ENCODE measurements at places on chromosomes 3 and 15.
A peak's percentile ranks its signal among the peaks of the same experiment; 100 is the strongest.

DNA sequence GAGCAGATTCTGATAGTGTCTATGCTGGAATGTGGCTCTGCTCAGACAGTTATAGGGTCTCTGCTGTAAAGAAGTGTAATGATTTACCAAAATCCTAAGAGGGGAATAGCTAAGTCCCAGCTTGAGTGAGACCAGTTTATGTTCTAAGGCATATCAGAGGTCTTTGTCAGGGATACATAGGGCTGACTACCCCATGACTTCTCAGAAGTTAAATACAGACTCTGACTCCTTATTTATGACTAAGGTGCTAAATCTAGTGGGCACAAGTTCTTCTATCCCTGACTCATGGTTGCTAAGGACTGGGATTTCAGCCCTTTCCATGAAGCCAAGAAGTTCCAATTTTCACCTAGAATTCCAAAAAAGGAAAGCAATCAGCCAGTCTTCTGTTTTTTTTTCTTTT is 192.6 kb upstream of the POU1F1 start:
- no peak for DNase-seq

GRCh38 chr3:150315721-150316120 is 92.4 kb upstream of the TSC22D2 start:
- no peak for DNase-seq

DNA sequence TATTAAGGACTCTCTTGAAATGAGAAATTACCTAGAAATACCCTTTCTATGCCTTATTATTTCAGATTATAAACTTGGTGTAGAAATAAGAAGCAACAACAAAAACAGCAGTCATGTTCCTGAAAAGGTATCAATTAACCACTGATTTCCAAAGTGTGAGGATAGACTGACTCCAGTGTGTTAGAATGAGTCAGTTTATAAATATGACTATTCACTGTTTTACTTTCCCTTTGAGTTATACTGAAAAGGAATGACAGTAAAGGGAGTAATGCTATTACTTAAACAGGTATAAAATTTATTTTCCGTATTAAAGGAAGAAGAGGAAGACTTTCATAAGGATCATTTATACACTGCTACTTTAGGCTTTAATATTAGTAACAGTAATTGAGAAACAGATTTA is 12.9 kb downstream of the GMNC start:
- DNase-seq = no peak

DNA sequence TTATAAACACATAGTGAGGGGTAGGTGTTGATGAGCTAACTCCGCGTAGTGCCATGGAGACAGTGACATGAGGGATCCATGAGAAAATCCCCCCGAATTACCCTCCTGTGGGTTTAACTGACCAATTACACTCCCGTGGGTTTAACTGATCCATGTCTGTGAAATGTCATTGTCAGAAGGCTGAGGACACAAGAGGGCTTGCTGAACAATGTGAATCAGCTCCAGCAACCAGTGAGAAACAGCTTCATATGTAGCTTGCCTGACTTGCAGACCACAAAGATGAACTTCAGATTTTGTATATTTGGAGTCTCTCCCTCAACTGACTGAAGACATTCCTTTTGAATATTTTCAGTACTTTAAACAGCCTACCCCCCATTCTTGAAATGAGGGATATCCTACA is 144.9 kb downstream of the FBN1 start:
- DNase-seq = no peak

GRCh38 chr15:99929266-99929665 is 196.0 kb upstream of the LYSMD4 start:
- DNase-seq = no peak

DNA sequence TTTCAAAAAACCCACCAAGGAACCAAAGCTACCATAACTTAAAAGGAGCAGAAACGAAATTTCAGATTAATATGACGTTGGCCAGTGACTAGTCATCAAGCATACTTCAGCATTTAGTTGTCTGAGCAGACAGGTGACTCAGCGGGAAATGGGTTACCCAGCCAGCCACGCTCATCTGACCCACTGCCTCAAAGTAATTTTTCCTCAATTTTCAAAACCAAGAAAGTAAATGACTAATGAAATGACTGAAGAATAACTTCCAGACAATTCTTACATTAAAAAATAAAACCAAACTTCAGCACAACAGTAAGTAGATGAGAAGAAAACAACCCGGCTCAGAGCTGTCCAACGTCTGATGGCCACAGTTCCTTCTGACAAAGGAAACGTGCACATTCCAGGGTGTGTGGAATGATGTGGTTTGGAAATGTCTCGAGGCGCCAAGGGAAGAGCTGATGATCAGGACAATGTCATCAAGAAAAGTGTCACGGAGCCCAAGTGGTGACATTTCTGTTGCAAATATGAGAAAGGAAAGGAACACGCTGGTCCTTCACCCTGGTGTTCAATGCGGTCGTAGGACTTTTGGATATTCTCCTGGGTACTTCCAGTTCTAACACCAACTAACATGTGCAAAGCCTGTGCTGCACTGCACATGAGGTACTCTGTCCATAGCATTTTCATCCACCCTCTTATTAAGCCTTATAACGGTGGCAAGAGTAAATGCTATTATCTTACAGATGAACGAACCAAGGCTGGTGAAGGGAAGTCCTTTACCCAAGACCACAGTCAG is 79.1 kb downstream of the FOXP1 start:
- peak; percentile 55 for DNase-seq

GRCh38 chr3:71416876-71417275 is 166.7 kb downstream of the FOXP1 start:
- no peak for DNase-seq

GRCh38 chr15:62389885-62390790 is 225.1 kb upstream of the C2CD4B start:
- peak; percentile 31 for DNase-seq

GRCh38 chr3:27680517-27681246 is 41.4 kb downstream of the EOMES start:
- no peak for DNase-seq

DNA sequence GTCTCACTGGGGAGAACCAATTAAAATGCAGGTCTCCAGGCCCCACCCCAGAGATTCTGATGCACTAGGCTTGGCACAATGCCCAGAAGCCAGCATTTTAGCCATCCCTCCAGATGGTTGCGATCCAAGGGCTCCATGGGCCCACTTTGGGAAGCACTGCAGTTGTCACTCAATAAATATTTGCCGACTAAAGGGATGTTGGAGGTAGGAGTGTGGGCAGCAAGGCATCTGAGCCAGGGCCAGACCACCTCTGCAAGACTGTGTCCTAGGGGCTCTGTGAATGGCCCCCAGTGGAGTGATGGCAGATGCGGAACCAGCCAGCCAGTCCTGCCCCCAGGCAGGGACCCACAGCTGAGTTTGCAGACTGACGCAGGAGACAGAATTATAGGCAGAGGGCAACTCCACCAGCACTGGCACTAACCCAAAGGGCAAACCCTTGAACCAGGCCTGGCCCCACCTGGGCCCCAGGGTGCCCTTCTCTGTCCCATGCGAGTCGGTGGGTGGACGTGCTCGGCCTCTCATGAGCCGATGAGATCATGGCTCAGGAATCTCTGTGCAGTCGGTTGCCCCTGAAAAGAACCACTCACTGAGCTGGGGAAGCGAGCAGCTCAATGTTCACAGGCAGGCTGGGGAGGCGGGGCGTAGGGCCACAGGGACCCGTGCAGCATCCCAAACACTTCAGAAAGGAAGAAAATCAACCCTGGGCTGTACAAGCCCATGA is 49.7 kb downstream of the SEMA5B start:
- no peak for DNase-seq

- no peak for DNase-seq
Measured at GRCh38 chr3:107938143-107938542, 152.7 kb downstream of the CD47 start.

All from activated T-cell treated with anti-CD3 and anti-CD28 coated beads, Interleukin-2, amount 50 U/mL, for 4 hours (primary cell).